ENCODE measurements at places on chromosomes 11 and 22.

DNA sequence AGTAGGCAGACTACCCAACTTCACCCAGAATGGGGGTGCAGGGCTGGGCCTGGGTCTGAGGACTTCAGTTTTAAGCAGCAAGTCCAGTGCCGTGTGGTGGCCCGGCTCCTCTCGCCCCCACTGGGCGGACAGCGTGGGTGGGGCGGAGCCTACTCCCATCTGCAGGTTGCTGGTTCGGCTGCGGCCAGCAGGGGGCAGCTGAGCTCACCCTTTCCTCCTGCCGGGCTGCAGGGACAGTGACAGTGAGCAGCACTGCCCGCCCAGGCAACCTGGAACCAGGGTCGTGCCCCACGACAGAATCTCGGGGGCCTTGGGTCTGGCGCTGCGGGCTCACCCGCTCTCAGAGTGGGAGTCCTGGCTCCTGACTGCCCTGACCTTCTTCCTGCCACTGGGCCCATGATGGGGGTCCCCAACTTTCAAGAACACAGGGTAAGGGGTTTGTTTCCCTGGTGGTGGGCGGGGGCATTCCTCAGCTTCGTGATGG is 6.2 kb upstream of the NEAT1 start:
- DNase-seq = peak; percentile 84

DNA sequence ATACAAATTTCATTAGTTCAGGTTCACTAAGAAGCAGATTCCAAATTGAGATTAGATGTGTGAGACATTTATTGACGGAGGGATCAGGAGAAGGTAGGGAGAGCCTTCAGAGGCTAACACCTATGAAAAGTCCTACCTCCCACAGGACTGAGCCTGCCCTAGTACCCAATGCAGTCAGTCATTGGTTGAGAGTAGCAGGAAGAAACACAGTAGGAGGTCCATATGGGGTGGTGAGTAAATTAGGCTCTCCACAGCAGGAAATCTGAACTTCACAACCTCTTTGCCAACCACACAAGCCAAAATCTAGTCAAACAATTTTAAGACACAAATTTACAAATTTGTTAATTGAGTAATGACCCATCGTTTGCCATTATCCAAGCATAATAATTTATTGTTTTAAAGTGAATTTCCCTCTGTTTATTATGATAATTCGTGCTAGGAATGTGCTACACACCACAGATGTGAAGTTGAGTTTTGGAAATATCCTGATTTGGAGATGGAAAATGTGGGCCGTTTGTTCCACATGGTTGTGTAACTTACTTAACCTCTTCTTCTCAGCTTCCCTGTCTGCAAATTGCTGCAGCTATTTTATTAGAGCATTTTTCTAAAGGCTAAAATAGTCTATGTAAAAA is 542.1 kb downstream of the ETS1 start:
- no peak for DNase-seq

DNA sequence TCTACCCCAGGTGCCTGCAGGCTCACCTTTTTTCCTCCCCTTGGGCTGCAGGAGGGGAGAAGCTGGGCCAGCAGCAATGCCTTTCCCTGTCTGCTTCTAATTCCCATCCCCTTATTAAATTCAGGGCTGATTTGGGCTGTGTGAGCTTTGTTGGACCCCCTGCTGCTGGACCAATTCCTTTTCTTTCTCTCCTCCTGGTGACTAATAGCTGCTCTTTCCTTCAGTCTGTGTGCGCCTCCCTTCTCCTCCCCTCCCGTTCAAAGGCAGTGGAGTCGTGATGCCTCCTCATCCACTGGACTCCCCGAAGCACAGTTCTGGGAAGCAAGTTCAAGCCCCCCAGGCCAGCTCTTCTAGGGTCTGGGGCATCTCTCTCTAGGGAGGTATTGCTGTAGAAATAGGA is 567.9 kb upstream of the CADM1 start:
- no peak for DNase-seq

DNA sequence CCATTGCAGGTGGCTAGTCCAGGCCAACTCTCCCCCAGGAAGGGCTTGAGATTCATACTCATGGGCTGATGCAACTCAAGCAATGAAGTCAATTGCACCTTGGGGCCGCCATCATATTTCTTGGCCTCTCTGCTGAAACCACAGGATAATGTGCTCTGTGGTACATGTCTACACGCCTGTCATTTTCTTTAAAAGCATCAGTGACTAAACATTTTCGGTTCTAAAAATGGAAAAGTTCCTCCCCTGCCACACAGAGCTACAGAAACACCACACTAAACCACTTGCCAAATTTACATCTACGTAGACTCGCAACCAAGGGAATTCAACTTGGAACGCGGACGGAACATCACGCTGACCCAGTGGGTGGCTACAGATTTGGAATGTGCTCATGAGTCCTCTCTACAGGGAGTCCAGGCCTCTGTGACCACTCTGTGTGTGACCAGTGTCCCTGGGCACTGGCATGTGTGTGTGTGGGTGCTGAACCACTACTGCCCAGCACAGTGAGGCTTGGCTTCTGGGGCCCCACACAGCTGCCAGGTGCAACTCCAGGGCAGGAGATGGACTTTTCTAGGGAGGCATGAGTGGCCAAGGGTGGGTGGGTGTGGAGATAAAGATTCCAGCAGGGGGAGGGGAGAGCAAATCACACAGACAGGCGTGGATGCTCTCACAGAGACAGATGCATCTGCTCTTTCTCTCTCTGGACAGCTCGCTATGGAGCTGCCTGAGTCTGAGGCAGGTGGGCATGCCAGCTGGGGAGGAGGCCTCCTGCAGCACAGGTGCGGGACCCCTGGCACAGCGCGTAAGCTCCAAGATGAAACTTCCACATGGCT is 261.9 kb downstream of the CTTN start:
- DNase-seq = no peak

GRCh38 chr22:29387921-29388758 is at the start of gene AP1B1:
AP1B1 (minus strand) TSS chr22:29388570; CDS start chr22:29367243, 21,327 bp downstream.
- DNase-seq = peak; percentile 76

GRCh38 chr11:61774411-61774810 is 18.0 kb downstream of the TMEM258 start:
- DNase-seq = no peak

DNA sequence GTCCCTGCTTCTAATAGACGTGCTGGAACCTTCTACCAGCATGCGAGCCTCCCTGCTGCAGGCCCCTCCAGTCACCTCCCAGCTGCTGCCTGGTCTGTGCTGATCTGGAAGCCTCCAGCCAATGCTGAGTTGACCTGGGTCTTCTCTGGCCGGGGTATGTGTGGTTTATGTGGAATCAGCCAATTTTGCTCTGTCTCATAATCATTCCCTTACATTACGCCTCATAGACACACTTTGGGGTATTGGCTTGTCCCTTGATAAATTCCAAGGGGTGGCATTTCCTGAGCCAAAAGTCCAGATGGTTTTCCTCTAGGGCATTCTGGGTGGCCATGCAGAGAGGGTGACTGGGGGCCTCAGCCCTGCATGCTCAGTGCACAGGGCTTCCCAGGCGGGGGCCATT is 8.3 kb upstream of the KMT5B start:
- DNase-seq = no peak

DNA sequence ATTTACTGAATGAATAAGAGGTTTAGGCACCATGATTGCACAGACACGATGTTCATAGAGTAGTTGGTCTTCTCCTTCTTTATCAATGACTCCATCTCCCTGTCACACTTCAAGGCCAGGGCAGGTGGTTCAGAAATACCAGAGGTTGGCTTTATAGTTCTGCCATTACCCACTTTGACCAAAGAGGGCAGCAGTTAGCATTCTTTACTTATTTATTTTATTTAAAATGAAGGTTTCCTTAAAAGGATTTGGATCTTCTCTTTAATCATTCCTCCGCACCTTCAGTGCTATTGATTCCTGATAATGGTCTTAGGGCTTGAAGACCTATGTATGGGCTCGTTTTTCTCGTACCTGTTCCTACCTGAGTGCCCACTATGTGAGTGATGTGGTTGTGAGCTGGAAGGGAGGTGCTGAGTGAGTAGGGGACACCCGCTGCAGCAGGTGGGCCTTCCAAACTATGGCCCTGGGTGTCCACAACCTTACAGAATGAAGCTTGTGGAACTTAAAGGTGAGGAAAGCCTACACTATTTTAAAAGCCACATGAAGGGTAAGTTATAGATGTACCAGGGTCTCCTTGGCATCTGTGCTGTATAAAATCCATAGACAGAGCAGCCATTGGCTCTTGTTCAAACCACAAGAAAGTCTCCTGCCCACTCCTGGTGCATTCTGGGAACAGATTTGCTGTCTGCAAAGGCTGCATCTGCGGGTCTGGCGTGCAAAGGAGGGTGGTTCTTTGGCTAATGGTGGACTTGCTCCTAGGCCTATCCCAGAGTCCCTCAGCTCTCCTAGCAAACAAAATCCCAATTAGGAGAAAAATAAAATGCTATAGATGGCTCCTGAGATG is 35.0 kb downstream of the TIMP3 start:
- no peak for DNase-seq

DNA sequence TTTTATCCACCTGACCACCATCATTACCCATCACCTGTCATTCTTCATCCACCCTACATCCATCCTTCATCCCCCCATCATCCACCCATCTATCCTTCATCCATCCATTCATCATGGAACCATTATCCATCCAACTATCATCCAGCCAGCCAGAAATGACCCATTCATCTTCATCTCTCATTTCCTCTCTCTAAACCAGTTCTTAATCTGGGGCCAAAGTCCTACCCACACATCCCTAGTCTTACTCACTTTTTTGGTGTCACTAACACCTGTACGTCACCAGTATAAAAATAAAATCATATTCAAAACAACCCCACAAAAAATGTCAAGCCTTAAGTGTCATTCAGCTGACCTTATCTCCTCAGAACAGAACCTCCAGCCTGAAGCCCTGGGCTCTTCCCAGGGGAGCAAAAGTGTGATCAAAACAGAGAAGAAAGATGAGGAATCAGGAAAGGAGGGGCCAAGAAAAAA is 12.3 kb downstream of the SPI1 start:
- DNase-seq = no peak

DNA sequence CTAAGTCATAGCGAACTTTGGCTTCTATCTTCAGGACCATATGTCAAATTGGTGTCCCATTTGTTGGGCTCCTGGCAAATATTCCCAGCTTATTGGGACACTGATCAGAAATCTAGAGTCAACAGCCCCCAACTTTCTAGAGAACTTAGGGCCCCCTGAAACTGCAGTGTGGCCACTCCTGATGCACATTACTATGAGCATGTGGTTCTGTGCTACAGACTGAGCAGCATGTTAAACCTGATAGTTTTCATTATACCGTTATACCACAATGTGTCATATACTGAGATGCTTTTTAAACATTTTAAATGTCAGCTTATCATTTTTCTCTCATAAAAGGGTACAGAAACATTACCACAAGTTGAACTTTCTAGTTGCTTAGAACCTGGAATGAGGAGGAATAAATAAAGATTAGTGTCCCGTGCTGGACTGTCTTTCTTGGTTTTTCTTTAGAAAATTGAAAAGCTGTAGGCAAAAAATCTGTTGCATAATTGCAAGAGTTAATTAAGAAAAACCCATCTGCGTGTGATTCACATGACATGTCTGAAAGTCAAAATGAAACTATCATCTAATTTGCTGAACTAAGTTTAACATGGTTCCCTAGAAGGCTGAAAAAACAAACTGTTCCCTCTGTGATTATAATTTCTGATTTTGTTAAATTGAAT is 16.4 kb upstream of the CTSC start:
- no peak for DNase-seq

DNA sequence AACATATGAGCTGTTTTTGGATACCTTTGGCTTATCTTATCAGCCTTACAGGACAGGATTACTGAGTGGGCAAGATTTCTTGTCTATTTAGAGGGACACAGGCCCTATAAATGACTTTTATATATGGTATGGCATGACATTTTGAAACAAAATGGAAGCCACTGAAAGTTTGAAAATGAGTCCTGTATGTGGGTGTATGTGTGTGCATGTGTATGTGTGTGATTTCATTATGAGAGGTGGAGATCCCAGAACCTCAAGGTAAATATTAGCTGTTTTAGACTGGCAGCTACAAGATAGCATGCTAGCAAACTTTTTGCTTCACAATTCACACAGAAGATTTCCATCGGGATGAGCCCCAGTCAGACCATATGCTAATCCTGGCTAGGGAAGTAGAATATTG is 970.5 kb upstream of the CCDC90B start:
- no peak for DNase-seq

DNA sequence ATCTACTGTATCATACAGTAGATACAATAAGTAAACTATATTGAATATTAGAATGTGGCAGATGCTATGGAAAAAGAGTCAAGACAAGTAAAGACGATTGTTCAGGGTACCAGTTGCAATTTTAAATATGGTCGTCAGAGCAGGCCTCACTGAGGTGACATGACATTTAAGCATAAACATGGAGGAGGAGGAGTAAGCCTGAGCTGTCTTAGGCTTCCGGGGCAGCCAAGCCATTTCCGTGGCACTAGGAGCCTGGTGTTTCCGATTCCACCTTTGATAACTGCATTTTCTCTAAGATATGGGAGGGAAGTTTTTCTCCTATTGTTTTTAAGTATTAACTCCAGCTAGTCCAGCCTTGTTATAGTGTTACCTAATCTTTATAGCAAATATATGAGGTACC is 14.5 kb downstream of the PIK3IP1 start:
- DNase-seq = no peak

DNA sequence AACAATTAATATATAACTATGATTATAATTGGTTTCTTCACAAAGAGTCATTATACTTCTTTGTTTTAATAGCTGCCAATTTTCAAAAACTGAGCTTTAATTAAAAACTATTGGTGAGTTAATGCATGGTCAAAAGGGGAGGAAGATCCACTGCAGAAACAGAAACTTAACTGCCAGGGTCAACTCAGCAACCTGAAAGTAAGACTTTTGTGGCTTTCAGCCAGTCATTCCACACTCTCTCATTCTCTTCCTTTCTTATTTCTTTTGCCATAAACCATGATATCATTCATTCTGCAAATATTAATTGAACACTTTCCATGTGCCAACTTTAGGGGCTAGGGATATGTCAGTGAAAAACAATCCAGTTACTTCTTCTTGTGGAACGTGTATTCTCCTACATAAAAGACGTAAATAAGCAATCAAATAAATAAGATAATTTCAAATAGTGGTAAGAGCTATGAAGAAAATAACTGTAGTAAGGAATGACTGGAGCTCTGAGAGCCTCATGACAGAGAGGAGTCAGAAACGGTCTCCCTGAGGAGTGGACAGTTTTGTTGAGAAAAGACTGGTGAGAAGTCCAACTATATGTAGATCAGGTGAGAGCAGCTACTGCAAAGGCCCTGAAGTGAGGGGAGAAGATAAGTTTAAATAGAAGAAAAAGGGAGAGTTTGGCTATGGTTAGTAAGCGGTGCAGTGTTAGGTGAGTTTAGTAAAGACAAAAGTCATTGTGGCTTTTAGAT is 130.5 kb downstream of the GRIA4 start:
- no peak for DNase-seq

DNA sequence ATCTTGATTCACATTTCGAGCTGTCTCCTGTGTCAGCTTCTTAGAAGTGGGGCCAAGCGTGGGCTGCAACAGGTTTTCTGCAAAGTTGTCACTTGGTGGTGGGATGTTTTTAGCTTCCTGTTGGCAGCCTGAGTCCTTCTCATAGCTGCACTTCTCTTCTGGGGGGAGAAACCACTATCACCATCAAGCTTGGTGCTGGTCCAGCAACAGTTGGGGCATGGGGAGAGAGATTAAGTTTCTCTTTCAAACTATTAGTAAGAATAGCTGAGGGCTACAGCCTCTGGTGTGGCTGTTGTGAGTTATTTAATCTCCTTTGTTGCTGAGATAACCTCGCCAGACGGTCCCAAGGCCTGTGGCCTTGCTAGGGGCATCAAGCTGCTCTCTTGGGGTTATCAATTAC is 123.3 kb upstream of the CRYBB3 start:
- DNase-seq = no peak
